Right renal cortex interstitium (tissue), 3 donors: ENCODE measurements at places on chromosomes 16 and 17. TPM values are rescaled to one million over a fixed set of nuclear protein-coding genes. Genes with fewer than 3 reads are reported as not detected.

GRCh38 chr17:72603420-72604242 lies 482.8 kb downstream of the SOX9 start:
- DNase-seq: no peak

DNA sequence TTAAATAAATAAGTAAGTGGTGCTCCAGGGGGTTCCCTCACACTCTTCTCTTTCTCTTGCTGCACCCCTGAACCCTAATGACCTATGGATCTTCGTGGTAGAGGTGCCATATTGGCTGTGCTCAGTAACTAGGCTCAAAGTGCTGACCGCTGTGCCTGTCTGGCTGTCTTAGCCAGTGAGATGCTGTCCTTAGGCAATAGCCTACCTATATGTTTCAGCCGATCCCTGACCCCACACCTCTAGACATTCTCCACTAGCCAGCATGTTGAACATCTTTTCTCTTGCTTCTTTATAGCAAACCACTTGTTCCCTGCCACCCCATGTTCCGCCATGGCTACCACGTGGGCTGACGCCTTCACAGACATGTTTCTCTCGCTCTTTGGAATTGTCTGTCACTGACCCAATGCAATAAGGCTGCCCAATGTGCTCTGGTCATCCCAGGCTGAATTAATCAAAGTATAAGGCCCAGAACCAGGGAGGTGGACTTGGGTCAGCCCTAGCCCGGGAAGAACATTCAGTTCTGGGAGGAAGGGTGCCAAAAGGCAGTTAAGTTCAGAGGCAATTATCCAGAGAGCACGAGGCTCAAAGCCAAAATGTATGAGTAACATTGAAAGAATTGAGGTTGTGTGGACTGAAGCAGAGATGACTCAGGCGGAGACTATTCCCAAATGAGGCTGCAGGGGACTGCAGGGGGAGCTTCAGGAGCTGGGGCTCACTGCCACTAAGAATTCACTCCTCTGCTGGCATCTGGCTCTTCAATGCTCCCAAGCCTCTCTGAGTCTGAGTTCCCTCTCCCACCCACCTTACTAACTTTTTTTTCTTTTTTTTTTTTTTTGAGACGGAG lies 28.7 kb upstream of the TNRC6A start:
- no peak for DNase-seq

GRCh38 chr17:79923974-79924638 lies 84.9 kb upstream of the CBX4 start:
- no peak for DNase-seq

- DNase-seq: no peak
These were observed 4.1 kb downstream of the CISD3 start for GRCh38 chr17:38733982-38734973.

Gene LRRC37A2
- polyA plus RNA-seq: 36.3 TPM

- no peak for DNase-seq
These were observed 6.7 kb upstream of the SLC25A39 start for GRCh38 chr17:44331249-44331760.

Gene GLP2R
- polyA plus RNA-seq: 0.03 TPM

Gene CD300C
- 0.40 TPM for polyA plus RNA-seq

Gene MYH13
- 0.14 TPM for polyA plus RNA-seq

Gene XYLT1
- polyA plus RNA-seq: 7.4 TPM

Gene TPSG1
- polyA plus RNA-seq: 0.71 TPM

- DNase-seq: no peak
These were observed 330.3 kb upstream of the CDH5 start for GRCh38 chr16:66036184-66036583.

GRCh38 chr17:29561554-29562517 lies 5.0 kb downstream of the ABHD15 start:
- DNase-seq: no peak

Gene ZSCAN32
- 22.7 TPM for polyA plus RNA-seq

Gene OR1F1
- not detected for polyA plus RNA-seq

DNA sequence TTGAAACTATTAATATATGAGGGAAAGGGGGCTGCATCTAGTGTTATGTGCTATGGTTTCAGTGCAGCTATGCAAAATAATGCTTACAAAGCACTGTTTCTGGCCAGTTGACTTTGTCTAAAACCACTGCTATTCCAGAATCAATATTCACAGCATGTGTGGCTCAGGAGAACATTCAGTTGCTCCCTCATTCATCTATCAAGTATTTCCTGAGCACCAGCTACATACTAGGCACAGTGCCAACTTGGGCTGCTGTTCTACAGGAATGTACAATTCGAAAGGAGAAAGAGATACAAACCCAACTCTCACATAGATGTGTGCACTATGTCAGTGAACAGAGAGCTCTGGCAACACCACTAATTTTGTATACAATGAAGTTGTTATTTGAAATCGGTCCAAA lies 183.0 kb downstream of the PHKB start:
- no peak for DNase-seq

GRCh38 chr16:31134091-31134571 lies 1.4 kb downstream of the PRSS8 start:
- DNase-seq: no peak

- no peak for DNase-seq
These were observed 1.4 kb downstream of the ZG16 start for GRCh38 chr16:29779474-29779873.

GRCh38 chr16:87329436-87330256 lies 12.5 kb upstream of the C16orf95 start:
- DNase-seq: no peak

Gene PABPN1L
- polyA plus RNA-seq: not detected

GRCh38 chr17:48195910-48196309 lies 88.3 kb downstream of the SNX11 start:
- no peak for DNase-seq

Gene ACOX1
- polyA plus RNA-seq: 34.3 TPM

DNA sequence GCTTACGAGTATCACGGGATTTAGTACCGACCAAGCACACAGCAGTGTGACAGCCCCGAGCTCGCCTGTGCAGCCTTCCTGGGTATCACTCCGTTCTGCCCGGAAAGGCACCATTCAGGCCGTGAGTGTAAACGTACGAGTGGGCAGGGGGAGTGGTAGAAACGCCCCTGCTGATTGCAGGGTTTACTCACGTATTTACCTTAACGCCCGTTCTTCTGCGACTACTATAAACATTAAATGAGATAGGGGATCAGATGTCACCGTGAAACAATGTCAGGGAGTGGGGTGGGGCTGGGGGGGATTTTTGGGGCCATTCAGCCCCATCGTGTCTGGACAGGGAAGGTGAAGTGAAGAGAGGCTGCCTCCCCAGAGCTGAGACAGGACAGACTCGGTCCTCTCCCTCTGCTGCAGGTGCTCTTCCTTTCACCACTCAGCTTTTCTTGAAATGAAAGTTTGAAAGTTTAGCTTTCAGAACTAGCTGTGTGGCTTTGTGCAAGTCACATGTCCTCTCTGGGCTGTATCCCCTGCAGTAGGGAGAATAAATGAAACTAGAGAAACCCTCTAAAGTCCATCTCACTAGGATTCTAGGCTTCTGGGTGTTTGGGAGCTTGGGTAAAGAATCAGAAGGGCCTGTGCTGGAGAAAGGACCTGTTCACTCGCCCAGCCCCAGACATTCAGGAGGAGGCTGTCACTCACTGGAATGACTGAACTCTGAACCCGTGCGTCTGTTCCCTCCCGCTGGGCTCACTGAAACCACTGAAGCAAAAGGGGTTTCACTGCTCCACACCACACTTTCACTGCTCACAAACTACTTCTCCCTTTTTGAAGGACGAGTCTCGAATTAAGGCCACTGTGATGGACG lies 66.7 kb downstream of the RPA1 start:
- DNase-seq: no peak

DNA sequence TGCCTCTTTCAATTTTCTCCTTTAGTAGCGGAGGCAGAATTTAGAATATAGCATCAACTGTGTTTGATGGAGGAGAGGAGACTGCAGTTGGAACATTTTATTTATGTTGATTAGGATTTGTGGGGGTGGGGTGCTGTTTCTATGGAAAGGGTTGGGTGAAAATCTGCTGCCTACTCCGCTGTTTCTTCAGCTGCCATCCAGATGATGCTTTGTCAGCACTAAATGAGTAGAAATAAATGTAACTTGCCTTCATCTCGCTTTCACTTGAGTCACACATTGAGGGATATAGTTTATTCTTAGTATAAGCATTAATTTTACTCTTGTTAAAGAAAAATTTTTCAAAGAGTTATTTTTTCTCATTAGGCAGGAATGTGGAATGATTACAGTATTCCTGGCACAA lies 42.1 kb downstream of the ABHD15 start:
- DNase-seq: no peak

DNA sequence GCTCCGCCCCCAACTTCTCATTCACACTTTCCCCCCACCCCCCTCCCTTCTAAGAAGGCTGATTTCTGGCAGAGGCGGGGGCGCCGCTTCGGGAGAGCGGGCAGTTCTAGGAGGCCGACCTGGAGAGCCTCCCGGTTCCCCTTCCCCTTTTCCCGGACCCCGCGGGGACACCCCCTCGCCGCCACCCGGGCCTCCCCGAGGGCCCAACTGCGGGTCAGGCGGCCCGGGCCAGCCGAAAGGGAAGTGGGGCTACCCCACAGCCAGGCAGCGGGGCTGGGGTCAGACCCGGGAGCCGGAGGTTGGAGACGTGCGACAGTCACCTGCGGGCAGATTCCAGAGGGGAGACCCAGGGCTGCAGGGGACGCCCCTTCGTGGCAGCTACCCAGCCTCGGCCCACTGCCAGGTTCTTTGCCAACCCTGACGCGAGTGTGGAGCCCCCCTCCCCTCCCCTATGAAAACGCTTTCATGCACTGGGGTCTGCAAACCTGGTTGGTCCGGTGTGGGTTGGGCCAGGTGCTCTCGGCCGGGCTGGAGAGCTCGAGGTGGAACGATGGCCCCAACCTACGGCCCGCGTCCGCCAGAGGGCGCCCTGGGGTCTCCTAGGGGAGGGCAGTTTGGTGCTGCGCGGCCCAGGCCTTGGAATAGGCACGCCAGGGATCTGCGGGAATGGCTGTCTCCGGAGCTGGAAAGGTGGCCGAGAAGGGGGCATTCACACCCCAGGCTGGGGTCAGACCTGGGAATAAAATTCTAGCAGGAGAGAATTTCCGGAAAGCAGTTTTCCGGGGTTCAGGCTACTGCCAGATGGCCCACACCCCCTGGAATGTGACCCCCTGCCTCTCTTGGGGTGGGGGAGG lies 721 bp upstream of the SOCS3 start:
- peak; percentile 56 for DNase-seq

GRCh38 chr16:22635357-22635761 lies 124.7 kb downstream of the NPIPB5 start:
- DNase-seq: no peak

DNA sequence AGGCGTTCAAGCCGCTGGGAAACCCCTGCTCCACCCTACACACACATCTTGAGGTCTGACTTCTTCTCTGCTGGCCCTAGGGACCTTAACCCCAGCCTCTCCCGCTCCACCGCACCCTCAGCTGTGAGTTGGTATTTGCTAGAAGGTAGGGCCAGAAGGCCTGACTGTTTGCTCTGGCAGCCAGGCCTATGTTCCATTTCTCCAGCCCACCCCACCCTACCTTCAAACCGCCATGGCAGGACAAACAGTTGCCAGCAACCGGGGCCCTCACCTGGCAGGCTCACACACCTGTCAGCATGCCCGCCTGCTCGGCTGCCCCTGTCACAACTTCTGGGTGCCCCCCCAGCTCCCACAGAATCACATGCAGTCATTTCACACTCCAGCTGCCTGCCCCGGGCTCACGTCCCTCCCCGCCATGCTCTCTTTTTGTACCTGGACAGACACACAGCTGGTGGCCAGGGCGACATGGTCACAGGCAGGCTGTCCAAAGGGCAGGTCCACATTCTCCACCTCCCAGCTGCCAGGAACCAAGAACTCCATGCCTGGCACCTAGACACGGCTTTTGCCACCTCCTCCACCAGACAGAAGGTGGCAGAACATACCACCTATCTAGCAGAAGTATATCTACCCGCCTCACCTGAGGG lies 2.6 kb upstream of the ATP2A3 start:
- DNase-seq: no peak

GRCh38 chr17:81992306-81993102 lies 15.1 kb downstream of the ASPSCR1 start:
- DNase-seq: no peak

DNA sequence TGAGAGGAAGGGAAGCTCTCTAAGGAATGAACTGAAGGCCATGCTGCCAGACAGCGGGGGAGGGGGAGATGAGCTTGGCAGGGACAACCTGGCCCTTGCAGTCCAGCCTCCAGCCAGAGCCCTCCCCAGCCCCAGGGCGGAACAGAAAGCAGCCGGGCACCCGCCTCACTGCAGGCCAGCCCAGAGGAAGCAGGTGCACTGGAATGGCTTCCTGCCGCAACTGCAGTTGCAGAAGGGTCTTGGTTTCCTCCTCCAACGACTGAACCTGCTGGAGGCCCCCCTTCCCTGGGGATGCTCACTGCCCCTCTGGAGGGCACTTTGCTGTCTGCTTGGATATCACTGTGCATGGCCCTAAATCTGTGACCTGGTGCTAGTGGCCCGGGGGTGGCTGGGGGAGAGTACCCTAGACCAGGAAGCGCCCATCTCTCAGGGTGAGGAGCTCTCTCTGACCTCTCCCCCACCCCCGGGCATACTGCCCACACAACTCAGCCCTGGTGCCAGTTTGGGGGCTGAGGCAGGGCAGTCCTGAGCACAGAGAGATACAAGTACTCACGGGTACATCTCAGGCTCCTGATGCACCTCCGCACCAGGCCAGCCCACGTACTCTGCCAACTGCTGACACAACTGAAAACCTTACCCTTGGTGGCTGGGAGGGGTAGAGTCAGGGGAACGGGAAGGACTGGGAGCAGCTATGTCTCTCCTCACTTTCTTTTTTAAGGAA lies 41.1 kb downstream of the MYO18A start:
- no peak for DNase-seq

DNA sequence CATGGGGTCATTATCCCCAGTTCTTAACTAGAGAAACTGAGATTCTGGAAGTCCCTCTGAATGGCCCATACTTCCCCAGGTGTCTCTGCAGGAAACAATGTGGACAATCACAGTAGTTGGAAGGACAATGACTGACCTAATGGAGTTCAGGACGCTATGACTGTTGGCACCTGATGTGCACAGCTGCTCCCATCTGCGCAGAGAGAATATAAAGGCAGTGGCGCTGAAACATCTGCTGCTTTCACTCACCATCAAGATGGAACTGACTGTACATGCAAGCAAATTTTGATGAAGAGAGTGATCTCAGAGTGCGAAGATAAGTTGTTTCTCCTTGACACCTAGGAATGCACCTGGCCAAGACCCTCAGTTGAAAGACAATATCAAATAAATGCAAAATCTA lies 395.7 kb upstream of the ASIC2 start:
- no peak for DNase-seq

GRCh38 chr16:23160082-23160481 lies 10.8 kb upstream of the USP31 start:
- no peak for DNase-seq

Gene CFAP119
- 8.2 TPM for polyA plus RNA-seq
